K562 (cell line): ENCODE measurements at places on chromosomes 3 and 15. TPM values are rescaled to one million over a fixed set of nuclear protein-coding genes. Genes with fewer than 3 reads are reported as not detected.

Gene ZBTB47
- total RNA-seq: 2.9 and 4.6 TPM in 2 replicates

DNA sequence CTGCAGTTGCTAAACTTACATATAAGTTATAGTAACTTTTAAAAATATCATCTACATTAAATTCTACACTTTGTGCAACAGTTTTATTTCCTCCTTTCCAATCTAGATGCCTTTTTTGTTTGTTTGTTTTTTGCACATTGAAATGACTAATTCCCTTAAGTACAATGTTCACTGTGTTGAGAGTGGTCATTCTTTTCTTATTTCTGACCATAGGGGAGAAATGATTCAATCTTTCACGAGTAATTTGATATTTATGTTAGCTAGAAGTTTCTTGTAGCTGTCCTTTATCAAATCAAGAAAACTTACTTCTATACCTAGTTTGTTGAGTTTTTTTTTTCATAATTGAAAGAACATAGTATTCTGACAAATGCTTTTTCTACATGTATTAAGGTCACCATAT lies 85.0 kb upstream of the CBLB start:
- no peak for DNase-seq

DNA sequence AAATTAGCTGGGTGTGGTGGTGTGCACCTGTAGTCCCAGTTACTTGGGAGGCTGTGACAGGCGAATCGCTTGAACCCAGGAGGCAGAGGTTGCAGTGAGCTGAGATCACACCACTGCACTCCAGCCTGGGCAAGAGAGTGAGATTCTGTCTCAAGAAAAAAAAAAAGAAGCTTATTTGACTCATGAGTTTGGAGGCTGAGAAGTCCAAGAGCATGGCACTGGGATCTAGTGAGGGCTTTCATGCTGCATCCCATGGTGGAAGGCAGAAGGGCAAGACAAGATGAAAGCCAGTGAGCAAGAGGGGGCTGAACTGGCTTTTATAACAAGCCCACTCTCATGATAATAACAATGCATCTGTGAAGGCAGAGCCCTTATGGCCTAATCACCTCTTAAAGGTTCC lies 33.4 kb downstream of the SEC62 start:
- DNase-seq: no peak

DNA sequence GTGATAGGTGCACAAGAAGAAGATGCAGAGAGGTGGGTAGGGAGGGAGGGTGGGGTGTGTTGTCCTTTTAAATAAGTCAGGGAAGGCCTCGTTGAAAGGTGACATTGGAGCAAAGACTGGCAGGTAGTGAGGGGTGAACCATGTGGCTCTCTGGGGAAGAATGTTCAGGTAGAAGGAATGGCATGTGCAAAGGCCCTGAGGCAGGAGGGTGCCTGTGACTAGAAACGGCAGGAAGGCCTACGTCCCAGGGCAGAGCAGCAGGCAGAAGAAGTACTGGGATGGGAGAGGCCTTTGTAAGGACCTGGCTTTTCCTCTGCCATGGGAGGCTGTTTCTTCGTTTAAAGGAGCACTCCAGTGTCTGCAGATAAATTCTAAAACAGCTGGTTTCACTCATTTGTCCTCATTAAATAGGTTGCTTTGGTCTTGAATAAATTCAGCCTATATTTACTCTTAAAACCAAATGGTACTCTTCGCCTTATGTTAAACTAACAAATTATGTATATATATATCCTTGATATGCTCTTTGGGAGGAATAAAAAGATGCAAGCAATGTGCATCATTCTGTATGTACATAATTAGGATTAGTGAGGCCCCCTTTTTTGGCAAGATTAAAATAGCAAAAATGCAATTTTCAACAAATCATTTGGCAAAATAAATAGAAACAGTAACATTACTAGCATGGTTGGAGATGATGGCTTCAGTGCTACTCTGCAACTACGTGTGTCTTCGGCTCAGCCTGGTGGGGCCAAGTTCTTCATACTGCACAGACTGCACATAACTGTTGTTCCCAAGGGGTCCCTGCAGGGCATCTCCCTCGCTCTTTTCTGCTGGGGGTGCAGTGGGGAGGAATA lies 151.4 kb downstream of the KLF13 start:
- DNase-seq: no peak

- no peak for DNase-seq
These were observed 51.7 kb upstream of the HES1 start for GRCh38 chr3:194084284-194084683.

DNA sequence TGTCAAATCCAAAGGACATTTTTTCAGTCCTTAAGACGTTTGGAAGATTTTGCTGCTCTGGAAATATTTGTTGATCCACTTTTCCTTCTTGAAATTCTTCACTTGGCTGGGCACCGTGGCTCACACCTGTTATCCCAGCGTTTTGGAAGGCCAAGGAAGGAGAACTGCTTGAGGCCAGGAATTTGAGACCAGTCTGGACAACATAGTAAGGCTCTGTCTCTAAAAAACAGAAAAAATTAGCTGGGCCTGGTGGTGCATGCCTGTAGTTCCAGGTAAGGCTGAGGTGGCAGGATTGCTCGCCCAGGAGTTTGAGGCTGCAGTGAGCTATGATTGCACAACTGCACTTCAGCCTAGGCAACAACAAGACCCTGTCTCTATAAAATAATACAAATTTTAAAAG lies 173.9 kb upstream of the MITF start:
- no peak for DNase-seq

DNA sequence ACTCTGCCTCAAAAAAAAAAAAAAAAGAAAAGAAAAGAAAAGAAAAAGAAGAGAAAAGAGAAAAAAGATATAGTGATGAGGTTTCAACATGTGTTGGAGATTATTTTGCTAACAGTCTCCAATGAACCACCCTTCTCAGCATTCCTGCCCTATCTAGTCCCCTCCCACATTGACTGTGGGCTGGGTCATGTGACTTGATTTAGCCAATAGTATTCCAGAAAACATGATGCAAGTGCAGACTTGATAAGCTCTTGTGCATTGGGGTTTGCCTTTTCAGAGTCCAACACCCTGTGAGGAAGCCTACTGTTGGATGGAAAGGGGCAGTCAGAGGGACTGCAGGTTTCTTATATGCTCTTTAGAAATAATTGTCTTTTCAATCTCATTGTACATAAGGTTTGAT lies 37.8 kb upstream of the MED12L start:
- peak; percentile 61 for DNase-seq
